HFF-Myc (cell line): ENCODE measurements at places on chromosomes 6 and 20.

DNA sequence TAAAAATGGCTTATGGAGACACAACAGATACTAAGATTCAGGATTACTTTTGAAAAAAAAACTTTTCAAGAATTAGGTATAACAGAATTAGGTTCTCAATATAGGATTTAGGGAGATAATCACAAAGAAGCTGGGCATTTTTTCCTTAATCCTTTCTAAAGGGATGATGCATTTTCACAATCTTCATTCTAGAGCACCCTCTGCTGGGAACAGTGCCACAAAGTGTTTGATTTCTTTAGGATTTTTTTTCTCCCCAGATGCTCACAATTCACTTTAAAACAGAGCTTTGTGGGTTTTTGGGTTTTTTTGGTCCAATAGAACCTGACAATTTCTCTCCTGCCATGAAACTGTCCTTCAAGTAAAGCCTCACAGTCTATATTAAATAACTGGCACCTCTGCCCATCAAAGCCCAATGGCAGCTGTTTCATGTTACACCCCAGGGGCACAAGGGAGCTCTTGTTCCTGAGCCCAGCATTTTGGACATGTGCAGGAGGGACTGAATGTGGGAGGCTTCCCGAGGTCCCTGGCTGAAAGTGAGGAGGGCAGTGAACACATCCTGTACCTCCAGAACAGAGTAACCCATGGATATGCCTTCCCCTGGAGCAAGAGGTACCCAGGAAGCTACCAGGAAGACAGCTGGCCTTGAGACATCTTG, 39.7 kb downstream of the PREP start:
- DNase-seq, result no peak

GRCh38 chr6:30883685-30884520, at the start of gene DDR1:
DDR1 (plus strand) TSS chr6:30884519; CDS start chr6:30888730, 4,211 bp downstream.
- no peak for DNase-seq

GRCh38 chr6:17033746-17034145, 68.1 kb upstream of the STMND1 start:
- no peak for DNase-seq

DNA sequence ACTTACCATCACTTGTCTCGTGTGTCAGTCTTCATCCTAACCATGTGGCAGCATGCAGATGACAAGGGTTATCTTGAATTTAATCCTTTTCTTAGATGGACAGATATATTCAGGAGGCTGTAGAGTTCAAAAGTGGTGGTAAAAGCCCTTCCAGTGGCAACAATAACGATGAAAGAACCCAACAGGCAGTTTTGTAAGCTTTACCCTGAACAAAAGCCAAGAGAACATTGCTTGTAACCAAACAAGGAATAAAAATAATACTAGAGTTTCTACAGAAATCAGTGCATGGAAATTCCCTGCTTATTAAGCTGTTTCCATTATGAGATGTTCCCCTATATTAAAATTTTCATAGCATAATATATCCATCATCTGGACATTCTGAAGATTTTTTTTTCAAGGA, 69.7 kb downstream of the PDE7B start:
- no peak for DNase-seq

DNA sequence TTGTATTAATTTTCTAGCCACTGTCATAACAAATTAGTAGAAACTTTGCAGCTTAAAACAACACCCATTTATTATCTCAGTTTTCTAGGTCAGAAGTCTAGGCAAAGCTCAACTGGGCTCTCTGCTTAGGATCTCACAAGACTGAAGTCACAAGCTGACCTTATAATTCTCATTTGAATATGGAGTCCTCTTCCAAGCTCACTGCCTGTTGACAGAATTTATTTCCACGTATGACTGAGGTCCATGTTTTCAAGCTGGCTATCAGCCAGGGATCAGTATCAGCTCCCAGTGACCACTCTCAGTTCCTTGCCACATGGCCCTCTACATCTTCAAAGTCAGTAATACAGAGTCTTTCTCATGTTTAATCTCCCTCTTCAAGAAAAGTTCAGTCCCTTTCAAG, 11.7 kb upstream of the HLA-DQB2 start:
- DNase-seq, result no peak

DNA sequence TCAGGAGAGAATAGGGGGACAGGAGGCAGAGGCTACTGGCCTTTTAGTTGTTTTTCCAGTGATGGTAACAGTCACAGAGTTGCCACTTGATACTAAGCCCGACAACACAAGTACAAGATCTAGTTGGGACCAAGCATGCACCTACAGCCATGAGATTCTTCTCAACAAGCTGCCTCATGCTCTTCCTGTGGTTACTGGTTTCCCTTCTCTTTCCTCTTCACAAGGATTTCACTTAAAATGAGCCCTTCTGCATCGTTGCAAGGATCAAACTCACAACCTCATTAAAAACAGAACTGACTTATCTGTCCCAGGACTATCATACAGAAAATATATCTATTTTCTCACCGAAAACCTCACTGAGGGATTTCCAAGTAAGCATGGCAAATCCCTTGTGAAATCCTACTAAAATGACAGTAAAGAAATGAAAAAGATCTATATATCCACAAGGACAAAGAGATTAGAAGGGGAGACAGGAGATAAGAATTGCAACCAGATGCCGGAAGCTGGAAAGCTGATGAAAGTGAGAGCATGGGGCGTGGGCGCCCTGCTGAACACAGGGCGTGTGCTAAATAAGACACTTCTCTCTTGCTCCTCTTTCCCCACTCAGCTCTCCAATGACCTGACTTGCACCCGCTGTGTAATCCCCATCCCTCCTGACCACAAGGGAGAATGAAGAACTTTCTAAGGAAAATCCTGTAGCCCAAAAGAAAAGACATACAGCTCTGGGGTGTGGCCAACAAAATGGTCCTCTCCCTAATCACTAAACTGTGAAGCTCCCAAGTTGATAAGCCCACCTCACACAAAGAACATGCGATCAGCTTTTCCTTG, 13.4 kb downstream of the MTFR2 start:
- DNase-seq, result no peak

DNA sequence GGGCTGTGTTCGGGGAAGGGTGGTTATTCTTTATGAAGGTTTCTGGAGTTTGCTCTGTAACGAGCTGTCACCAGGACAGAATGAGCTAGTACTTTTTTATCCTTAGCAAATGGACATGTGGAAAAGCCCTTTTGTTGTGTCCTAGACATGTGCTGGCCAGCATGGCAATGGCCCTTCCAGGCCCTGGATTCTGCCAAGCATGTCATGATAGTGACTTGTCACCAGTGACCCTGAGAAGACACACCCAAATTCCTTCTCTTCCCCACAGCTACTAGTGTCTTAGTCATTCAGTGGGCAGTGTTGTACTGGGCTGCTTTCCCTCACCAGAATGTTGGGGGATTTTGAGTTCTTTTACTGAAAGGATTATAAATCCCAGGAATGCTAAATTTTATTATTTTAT, 74.0 kb upstream of the XRN2 start:
- DNase-seq, result no peak

DNA sequence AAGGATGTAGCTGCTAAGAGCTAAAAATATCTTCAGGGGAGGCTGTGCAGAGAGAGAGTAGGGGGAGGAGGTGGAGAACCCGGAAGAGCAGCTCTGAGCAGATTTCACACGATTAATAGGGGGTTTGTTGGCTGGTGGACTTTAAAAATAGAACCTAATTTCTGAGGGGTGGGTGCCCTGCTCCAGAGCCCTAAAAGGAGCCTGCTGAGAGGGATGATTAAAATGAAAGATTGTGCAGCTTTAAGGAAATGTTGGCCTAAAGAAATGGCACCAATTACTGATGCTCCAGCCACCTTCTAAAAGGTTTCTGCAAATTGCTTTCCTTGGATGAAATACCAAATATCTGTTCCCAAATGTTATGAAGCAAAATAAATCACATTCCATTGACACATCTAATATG, 202.8 kb upstream of the BTBD3 start:
- no peak for DNase-seq

DNA sequence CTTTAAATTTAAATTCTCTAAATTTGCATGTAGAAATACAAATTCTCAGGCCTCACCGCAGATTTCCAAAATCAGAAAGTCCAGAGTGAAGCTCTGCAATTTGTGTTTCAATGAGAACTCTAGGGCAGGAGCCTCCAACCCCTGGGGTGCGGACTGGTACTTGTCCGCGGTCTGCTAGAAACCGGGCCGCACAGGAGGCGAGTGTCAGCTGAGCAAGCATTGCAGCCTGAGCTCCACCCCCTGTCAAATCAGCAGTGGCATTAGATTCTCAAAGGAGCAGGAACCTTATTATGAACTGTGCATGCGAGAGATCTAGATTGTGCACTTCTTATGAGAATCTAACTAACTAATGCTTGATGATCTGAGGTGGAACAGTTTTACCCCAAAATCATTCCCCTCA, 203.0 kb upstream of the PCSK2 start:
- no peak for DNase-seq

GRCh38 chr6:37988696-37989095, 169.2 kb downstream of the ZFAND3 start:
- no peak for DNase-seq

GRCh38 chr6:4291453-4292403, 156.4 kb upstream of the ECI2 start:
- DNase-seq, result no peak

GRCh38 chr6:116971959-116972358, 94.9 kb downstream of the RFX6 start:
- peak; percentile 3 for DNase-seq

DNA sequence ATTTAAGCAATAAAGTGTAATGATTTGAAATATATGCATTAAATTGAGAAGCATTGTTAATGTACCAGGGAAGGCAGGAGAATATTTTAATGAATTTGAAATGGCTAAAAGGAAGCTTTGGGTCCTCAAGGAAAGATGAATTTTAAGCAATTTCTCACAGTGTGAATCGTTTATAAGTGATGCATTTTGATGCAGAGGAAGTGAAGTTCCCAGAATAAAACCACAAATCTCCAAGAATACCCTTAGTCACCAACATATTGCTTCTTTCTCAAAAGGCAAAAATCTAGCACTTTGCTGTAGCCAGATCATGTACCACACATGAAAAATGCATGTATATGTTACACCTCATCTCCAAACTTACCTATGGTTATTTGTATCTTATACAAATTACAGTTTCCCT, 11.7 kb downstream of the TPD52L1 start:
- DNase-seq, result no peak

GRCh38 chr20:54152227-54153040, 21.4 kb downstream of the CYP24A1 start:
- no peak for DNase-seq

- DNase-seq, result no peak
These were observed 37.5 kb upstream of the LCA5 start for GRCh38 chr6:79574630-79575225.

GRCh38 chr6:81233990-81234389, 518.5 kb downstream of the TENT5A start:
- DNase-seq, result no peak

DNA sequence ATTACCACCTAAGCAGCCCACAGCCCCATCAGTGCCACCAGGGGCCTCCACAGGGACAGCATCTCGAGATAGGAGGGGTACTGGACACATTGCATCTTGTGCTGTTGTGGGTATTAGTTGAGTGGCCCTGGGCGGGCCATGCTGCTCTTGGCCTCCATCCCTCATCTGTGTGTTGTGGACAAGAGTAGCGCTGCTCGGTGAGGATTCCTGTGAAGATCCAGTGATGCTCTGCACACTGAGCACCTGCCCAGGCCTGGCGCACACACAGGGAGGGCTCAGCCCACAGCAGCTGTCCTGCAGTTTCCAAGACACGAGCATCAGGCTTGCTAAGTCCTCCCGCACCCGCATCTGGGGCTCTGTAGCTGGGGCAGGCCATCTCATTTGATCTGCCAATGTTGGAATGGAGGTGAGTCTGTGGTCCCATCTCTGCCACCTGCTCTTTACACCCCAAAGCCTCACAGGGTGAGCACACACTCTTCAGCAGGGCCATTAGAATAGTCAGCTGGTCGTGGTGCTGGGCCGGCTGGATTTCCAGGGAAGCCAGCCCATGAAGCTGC, 32.0 kb downstream of the SPATA2 start:
- no peak for DNase-seq

- DNase-seq, result no peak
These were observed 226.8 kb upstream of the PDE10A start for GRCh38 chr6:165889636-165890403.

- DNase-seq, result no peak
These were observed 537 bp downstream of the PPIL4 start for GRCh38 chr6:149545258-149545753.

DNA sequence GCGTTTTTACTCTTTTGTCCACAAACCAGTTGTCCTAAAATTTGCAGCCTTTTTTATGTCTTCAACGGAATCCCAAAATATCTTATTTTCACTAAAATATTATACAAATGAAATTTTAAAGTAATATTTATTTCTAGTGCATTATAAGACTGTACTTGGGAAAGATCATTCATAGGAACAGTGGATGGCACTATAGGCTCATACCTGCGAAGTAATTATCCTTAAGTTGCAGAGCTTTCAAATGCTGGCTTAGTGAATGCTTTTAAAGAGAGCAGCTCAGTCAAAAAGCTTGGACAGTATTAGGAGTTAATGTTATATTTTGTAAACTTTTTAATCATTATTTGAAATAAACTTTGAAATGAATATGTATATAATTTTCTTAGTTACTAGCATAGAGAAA, 254.9 kb downstream of the CDKAL1 start:
- DNase-seq, result no peak

DNA sequence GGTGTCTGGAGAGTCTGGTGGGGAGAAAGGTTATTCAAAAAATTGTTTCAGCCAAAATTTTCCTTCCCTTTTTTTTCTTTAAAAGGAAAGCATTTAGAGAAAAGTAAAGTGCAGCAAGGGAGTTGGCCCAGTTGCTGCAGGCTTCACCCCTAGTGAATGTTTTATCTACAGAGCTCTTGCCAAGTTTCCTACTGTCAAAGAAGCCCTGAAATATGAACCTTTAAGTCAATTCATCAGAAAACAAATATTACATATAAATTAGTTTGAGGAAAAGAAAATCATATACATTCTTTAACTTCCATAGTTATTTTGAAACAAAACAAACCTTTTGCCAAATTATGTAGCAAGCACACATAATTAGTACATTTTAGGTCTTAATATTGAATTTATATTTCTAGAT, 25.0 kb upstream of the HMGCLL1 start:
- no peak for DNase-seq

- DNase-seq, result no peak
These were observed 117.0 kb downstream of the ANKRD60 start for GRCh38 chr20:58111310-58112016.

GRCh38 chr6:101226677-101227135, 166.8 kb upstream of the GRIK2 start:
- peak; percentile 30 for DNase-seq

- no peak for DNase-seq
These were observed 200.9 kb downstream of the BACH2 start for GRCh38 chr6:90095788-90096187.
